ENCODE measurements at places on chromosomes 3 and 15. TPM values are rescaled to one million over a fixed set of nuclear protein-coding genes. Genes with fewer than 3 reads are reported as not detected.

- DNase-seq, result no peak
Observed at GRCh38 chr15:27951191-27951890, 147.8 kb downstream of the OCA2 start.

GRCh38 chr3:116443191-116443661 is 2.1 kb downstream of the LSAMP start:
- no peak for DNase-seq

DNA sequence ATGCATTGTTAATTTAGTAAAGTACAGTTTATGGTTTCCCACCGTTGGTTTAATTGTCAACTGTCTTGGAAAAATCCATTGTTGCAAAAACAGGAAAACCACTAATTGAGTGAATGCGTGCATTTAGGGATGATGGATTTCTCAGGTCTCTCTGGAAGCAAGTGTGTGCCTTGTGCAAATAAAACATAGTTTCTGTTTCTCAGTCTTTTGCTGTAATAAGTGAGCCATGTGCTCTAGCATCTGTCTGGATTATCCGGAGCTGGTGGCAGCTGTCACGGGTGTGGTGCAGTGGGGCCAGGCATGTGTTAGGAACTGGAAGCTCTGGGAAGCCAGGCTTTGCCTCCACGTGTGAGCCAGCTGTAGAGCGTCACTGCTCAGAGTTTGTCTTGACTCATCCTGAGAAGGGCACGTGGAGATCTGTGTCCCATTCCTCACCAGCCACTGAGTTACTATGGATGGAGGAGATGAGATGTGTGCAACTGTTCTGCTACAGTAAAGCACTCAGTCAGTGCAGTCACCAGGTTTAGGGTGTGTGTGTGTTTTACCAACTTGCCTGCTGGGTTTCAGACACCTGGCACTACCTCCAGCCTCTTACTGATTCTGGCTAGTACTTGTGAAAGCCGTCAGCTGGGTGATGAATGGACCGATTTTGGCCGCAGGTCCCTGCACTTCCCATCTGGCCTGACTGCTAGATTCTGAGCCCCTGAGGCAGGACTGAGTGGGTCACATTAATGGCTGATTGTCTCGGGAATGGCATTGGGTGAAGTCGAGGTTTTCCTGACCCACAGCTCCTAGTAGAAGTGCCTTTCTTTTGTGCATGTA is 7.2 kb downstream of the APBA2 start:
- no peak for DNase-seq

DNA sequence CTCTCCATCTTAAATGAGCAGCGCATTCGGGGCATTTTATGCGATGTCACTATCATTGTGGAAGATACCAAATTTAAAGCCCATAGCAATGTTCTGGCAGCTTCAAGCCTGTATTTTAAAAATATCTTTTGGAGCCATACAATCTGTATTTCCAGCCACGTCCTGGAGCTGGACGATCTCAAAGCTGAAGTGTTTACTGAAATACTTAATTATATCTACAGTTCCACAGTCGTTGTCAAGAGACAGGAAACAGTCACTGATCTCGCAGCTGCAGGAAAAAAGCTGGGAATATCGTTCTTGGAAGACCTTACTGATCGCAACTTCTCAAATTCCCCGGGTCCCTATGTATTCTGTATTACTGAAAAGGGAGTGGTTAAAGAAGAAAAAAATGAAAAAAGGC is 44.4 kb upstream of the RASA2 start:
- no peak for DNase-seq

DNA sequence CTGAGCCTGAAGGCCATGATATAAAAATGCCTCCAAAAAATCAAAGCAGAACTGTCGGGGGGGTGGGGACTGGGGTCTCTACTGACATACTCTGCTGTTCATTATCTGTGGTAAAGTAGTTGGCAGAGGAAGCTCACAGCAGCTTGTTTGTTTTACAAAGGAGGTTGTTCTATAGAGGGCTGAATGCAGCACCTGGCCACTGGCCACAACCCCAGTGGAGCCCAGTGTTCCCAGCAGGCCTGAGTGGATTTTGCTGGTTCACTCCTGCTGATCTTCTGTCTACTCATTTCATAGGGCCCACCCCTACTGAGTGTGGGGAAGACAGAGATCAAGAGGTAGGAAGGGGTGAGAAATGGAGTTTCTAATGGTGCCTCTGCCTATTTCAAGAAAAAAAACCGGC is 125.5 kb downstream of the DIPK2A start:
- no peak for DNase-seq

DNA sequence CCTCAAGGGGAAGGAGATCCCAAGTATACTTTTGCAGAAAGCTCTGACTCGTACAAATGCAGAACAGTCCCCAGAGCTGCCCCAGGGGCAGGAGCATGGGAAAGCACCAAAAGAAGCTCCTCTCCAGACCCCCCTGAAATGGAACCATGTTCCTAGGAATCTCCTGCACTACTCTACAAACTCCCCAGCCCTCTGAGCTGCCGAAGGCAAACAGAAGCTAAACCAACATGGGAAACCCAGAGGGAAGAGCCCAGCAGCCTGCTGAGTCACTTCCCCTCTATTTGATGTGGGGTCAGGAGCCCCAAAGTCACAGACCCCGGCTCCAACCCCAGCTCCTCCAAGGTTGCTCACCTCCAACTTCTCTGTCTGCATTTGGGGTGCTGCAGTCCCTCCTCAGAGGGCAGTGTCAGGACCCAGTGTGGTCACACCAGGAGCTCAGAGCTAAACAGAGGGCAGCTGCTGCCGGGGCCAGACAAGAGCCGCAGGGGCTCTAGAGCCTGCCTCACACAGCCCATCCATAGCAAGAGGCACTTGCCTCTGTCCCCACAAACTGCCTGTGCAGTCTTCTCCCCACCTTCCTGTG is 3.8 kb upstream of the PLXNA1 start:
- DNase-seq, result no peak

DNA sequence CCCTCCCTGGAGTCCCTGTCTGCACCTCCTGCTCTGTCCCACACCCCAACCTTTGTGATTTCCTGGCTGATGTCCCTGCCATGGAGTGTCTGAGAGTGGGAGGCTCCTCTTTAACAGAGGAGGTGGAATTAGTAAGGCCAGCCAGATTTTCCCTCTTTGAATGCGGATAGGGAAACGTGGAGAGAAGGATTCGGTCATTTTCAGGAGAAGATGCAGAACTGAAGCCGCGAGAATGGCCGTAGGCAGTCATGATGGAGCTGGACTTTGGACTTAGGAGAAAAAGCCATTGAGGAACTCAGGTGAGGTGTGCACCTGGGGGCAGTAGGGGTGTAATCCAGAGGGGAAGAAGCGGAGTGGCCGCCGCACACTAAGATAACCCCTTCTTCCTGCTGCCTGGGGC is 138.1 kb upstream of the ATP10A start:
- no peak for DNase-seq

- no peak for DNase-seq
Observed at GRCh38 chr15:87142096-87142495, 1062.4 kb downstream of the AGBL1 start.

DNA sequence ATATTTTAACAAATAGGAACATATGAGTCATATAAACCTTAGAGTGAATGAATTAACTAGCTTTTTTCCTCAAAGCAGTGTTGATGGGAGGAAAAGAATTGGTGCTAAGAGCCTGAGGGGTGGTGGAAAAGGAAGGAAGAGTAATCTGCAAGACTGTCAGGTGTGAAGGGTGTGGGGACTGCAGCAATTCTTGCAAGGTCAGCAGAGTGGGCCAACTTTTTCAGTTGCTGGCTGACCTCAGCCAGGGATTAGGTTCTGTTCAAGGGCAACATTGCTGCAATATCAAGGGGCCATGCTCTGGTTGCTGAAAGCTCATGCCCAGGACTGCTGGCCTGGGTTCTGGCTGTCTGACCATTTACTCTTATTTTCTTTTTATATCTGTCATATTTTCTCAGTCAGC is 23.0 kb upstream of the CLRN1 start:
- DNase-seq, result no peak

DNA sequence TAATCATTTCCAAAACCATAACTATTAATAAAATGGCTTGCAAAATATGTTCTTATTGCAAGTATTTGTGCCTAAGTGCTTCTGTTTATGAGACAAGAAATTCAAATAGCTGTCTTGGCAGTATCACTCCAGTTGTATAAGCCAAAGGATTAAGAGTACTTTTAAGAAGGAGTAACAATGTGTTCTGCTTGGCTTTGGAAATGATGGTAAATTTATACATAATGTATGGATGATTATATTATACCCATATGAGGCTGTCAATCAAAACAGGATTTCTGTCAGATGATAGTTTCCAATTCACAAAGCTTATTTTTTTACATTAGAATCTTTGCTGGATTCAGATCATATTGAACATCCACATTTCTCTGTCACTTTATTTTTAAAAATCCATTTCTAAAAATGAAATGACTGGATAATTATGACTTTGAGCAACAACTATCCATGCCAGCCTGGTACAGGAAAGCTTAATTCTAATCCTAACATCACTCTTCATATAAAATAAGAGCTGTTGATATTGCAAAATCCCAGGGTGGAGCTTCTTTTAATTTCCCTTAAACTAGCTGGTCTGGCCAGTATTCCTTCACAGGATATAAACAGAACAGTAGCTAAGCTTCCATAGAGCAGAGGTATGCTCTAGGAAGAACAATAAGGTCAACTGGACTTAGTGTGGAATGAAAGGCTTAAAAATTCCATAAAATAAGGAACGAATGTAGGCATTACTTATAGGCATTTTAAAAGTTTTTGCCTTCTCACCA is 30.0 kb upstream of the ZNF280D start:
- no peak for DNase-seq

- no peak for DNase-seq
Observed at GRCh38 chr3:159356606-159357005, 554.8 kb downstream of the MFSD1 start.

GRCh38 chr3:168839653-168840052 is 743.9 kb upstream of the GOLIM4 start:
- DNase-seq, result no peak

- no peak for DNase-seq
Observed at GRCh38 chr3:157305392-157305791, 131.3 kb upstream of the PTX3 start.

GRCh38 chr3:114827495-114827894 is 319.6 kb downstream of the ZBTB20 start:
- no peak for DNase-seq

GRCh38 chr15:97009031-97009431 is 678.5 kb downstream of the NR2F2 start:
- no peak for DNase-seq

DNA sequence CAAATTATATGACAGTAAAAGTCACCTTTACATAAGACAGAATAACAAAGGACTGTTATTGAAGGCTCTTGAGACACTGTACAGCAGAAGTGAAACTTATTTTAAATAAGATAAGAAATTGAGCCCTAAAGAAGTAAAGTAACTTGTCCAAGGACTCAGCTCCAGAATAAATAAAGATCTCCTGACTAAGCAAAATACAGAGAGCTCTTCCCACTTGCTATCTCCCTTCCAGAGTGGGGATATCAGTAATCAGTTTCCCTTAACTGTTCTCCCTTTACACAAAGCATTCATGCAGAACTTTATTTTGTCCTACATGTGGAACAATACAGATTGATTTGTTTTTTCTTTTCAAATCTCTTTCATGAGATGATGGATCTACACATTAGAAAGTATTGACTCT is 129.5 kb upstream of the BHLHE40 start:
- DNase-seq, result no peak

- no peak for DNase-seq
Observed at GRCh38 chr15:67018441-67018840, 47.0 kb upstream of the SMAD3 start.

- peak; percentile 83 for DNase-seq
Observed at GRCh38 chr15:61834076-61834697, 226.1 kb downstream of the VPS13C start.

DNA sequence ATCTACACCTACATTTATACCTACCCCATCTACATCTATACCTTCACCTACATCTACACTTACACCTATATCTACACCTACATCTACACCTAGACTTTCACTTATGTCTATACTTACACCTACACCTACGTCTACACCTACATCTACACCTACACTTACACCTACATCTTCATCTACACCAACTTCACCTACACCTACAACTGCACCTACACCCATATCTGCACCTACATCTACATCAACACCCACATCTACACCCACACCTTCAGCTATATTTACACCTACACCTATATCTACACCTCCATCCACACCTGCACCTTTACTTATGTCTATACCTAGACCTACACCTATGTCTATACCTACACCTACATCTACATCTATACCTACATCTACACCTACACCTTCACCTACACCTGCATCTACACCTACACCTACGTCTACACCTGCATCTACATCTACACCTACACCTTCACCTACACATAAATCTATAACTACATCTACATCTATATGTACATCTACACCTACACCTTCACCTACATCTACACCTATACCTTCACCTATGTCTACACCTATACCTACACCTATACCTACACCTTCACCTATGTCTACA is 30.9 kb upstream of the PRR23E start:
- DNase-seq, result no peak

GRCh38 chr3:94615275-94616065 is 552.6 kb downstream of the NSUN3 start:
- DNase-seq, result no peak

- DNase-seq, result peak; percentile 27
Observed at GRCh38 chr3:137944593-137944992, 65.4 kb upstream of the CLDN18 start.

GRCh38 chr15:66698318-66698961 is 3.6 kb upstream of the SMAD6 start:
- peak; percentile 64 for DNase-seq

DNA sequence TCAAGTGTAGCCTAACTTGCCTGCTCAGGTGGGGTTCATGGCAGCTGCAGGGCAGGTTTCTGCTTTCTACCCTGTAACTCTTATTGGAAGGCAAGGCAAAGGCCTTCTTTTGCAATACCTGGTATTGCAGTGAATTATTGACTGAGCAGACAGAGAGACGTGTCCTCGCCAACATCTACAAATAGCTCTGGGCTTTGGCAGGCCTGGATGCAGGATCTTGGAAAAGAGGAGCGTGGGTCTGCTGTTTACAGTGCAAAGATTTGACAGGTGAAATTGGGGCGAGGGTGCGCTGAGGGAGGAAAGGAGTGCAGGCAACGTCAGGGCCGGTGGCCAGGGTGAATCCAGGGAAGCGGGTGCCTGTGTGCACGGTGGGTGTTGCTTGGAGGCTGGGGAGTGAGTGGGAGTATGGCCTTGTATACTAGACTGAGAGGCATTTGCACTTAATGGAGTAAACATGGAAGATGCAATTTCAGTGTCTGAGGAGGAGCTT is 44.5 kb downstream of the ST6GAL1 start:
- no peak for DNase-seq

DNA sequence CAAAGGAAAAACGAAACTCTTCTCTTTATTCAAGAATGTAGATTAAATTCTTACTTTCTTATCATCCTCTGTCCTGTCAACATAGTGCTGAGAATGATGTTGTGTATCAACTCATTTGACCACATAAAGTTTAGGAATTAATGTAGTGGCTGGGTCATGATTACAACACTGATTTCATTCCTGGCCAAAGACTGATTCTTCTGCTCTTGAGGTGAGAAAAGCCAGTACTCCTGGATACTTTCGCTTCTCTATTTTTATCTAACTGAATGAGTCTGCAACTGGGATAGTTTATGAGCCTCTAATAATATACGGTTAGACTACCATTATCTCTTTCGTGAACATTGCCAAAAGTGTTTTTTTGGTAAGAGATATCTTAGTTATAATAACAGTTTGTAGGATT is 173.0 kb downstream of the LPP start:
- no peak for DNase-seq

Gene POC1A
- total RNA-seq, result 4.3 TPM

Gene HDC
- 2.6 TPM for total RNA-seq

Gene SAMD7
- total RNA-seq, result not detected

Gene NANOGP8
- total RNA-seq, result not detected

Gene CCDC54
- not detected for total RNA-seq

Gene SNRPA1
- total RNA-seq, result 48.2 TPM

Gene CADM2
- total RNA-seq, result 2.5 TPM

Gene CCK
- not detected for total RNA-seq

Gene GPR149
- total RNA-seq, result not detected

Gene GOLGA6A
- total RNA-seq, result not detected

Gene GOLGA8J
- total RNA-seq, result not detected

All from left colon (tissue), 2 donors.